ENCODE measurements at places on chromosomes 3 and 15.

DNA sequence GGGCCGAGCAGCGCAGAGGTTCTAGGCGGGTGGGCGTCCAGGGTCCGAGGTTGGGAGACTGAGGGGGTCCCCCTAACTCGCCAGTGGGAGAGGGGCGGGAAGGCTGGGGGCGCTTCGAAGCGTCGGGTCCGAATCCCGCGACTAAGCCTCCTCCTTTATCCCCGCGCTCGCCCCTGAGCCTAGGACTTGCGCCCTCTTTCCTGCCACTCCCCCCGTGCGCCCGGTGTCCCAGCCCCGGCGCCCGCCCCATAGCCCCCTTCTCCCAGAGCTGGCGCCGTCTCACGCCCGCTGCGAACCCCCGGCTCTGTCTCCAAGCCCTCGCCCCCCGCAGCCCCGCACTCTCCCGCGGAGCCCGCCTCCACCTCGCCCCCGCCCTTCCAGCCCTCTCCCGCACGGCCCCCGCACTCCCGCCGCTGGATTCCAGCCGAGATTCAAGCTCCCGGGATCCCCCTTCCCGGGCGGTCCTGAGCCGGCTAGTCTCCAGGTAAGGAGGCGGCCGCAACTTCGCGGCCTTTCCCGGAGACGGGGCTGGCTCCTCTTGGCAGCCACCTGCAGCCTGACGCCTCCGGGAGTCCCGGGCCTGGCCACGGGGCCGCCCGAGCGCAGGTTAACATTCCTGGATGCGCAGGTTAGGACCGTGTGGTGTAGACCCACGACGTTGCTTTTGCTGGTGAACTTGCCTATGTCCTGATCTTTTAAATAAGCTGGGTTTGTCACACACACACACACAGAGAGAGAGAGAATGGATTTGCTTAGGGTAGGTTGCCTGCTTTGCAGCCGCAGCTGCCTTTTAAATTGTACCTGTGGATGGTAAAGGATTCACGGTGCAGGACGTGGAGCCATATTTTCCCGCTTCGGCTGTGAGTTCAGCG, 563 bp downstream of the PXYLP1 start:
- DNase-seq = no peak

- DNase-seq = no peak
Observed at GRCh38 chr15:85482894-85483293, 102.5 kb downstream of the AKAP13 start.

GRCh38 chr3:50316657-50317242, 5.8 kb downstream of the HYAL2 start:
- DNase-seq = no peak

DNA sequence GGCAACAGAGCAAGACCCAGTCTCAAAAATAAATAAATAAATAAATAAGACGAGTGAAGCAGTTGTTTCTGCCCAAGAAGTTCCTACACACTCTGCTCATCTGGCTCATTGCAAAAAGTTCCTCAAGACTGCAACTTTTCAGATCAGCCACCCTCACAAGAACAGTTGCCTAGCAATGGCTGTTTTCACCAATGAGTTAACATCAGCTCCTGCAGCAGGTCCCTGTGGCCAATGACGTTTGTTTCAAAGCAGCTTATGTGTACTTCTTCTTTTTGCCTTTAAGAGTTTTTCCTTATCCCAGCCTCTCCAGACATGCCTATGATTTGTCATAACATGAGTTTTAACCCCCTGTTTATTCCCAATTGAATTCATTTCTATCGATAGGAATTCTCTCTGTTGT, 118.4 kb upstream of the SPRED1 start:
- DNase-seq = no peak

- no peak for DNase-seq
Observed at GRCh38 chr15:49625460-49626036, 4.7 kb downstream of the DTWD1 start.

DNA sequence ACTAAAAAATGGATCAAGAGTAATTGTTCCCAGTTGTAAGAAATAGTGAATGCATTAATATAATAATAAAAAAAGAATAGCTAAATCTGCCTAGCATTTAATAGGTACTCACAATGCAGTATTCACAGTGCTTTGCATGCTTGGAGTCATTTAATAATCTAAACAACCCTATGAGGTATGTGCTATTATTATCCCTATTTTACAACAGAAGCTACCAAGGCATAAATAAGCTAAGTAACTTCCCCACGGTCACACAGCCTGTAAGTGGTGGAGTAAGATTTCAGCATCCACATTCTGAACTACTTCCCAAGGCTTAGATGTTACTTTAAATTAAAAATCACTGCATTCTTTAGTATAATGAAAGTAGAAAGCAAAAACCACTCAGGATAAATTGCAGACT, 102.9 kb downstream of the PLCH1 start:
- DNase-seq = no peak

- DNase-seq = no peak
Observed at GRCh38 chr3:25449857-25450256, 21.8 kb downstream of the RARB start.

DNA sequence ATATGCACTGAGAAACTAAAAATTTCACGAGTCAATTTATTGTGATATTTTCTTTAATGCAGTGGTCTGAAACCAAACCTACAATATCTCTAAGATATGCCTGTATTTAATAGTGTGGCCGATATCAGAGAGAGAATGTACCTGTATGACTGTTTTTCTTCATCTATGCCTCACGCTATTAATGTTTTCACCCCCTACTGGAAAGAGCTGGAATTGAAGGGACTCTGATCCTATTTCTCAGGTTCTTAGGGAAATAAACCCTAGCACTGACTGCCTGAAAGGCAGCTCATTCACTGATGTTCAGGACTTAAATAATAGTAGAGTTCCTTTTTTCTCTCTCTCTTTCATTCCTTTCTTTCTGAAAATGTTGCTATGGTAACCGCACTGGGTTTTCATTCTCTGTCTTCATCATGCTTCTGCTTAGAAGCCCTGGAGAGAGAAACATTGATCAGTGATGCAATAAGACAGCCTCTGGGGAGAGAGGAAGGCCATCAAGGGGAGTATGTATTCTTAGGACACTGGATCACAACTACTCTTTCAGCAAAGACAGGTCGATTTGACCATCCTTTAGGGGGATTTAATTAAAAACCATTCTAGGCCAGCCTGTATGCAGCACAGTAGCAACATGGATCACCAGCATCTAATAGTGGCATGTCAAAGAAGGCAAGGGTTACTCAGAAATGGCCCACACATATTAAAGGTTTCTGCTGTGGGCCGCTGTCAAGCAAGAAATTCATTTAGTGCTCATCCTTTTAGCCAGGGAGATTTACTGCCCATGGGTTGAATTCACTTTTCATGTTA, 1135.7 kb downstream of the IGSF11 start:
- no peak for DNase-seq

GRCh38 chr3:9934235-9934621, 594 bp downstream of the CRELD1 start:
- no peak for DNase-seq

DNA sequence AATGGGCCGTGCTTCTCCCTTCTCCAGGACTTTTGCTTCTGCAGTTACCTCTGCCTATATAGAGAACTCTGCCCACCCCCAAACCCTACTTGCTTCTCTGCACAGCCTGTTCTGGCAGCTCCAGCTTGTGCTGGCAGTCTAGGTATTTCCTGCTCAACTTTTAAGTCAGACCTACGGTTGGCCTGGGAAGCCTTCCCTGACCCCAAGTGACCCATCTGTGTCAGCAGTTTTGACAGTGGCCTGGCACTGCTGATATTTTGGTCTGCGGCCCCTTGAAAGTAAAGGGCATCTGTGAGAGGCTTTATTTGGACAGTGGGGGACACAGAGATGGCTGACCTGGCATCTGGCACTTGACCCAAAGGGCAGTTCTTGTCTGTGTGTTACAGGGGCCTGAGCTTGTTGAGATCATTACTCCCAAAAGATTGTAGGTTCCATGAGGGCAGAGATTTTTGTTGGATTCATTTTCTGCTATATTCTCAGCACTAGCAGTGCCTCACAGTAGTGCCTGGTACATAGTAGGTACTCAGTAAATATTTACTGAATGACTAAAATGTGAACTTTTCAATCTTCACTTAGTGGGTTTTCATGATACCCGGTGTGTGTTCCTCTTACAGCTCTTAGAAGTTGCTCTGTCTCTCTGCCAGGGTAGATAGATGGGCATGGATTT, 55.2 kb upstream of the TRAK1 start:
- no peak for DNase-seq

- DNase-seq = no peak
Observed at GRCh38 chr3:10855083-10855870, 39.2 kb downstream of the SLC6A11 start.

- DNase-seq = no peak
Observed at GRCh38 chr3:194208709-194209108, 72.8 kb downstream of the HES1 start.

DNA sequence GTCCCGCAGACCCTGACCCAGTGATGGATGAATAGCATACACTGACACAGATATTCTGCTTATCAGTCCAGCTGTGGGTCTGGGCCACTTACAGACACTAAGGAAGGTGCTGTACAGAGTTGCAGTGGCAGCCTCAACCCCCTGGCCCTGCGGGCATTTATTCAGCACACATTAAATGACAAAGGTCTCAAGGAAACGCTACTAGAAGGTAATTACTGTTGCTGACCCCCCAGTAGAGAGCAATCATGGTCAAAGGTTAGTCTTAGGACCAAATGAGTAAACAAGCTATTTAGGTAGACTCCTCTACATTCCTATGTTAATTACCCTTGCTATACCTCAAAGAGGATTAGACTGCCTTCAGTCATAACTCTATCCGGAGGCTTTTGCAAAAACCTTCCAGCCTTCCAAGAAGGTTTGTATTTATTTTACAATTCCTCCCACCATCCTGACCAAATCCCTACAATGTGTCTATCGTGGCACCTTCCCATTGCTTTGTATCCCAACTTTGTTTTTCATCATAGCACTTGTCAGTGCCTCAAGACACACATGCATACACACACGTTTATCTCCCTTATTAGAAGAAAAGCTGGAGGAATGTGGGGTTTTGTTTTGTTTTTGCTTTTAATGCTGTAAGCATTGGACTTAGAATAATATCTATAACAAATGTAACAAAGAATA, 227.9 kb downstream of the PYDC2 start:
- no peak for DNase-seq

DNA sequence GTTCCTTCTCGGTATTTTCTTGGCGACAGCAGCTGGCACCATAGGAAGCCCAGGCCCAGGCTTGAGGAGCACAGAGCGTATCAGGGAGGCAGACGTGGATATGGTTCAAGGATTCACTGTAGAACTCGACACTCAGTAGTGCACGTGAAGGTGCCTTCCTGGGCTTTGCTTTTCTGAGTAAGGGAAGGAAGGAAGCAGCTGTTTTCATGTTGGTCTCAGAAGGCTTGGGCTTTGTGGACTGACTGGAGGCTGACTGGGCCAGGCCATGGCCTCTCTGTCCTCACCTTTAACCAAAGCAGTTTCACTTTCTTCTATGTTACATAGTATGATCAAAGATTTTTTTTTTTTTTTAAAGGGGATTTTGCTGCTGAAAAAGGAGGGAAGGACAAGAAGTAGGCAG, 6.9 kb upstream of the GHRL start:
- no peak for DNase-seq

DNA sequence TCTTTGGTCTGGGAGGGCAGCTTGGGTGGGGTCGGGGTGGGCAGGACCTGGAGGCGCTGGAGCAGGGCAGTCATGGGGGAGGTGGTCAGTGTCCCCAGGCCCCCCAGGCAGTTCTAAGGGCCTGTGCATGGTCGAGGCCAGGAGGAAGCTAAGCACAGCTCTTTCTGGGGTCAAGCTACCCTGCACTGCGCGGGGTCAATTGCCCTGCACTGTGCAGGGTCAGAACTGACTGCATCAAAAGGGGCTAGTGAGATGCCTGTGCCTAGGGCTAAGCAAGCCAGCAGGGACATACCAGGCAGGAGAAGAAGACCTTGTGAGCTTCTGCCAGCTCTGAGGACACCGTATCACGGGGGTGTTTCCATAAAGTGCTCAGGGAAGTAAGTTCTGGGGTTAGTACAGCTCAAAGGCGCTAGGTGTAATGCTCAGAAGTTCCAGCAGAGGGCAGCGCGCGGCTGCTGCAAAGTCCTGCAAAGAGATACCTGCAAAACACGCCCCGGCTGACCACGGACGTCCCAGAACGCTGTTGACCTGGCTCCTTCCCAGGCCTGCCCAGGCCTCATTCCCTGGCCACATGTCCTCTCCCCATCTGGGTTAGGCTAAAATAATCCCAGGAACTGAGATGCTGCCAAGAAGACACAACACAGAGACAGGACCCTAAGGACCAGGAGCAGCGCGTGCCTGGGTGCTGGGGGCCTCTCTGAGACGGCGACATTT, 18.8 kb upstream of the IQSEC1 start:
- DNase-seq = peak; percentile 68

GRCh38 chr3:101992863-101993262, 143.5 kb downstream of the NFKBIZ start:
- no peak for DNase-seq

GRCh38 chr15:65071381-65071811, 3.6 kb upstream of the RASL12 start:
- DNase-seq = no peak

- DNase-seq = no peak
Observed at GRCh38 chr15:64690578-64691296, 84.7 kb downstream of the RBPMS2 start.

DNA sequence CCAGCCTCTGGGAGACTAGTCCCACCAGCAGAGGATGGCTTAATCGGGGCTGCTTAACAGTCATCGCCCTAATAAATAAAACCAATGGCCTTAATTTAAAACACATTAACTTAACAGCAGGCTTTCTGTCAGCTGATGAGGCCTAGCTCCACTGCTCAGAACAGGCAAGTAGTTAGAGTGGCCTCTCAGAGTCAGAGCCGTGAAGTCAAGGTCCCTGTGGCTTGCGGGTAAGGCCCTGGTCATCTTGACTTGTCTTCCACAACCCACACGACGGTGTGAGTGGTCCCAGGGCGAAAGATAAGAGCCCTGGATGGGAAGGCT, 11.8 kb downstream of the XXYLT1 start:
- no peak for DNase-seq

DNA sequence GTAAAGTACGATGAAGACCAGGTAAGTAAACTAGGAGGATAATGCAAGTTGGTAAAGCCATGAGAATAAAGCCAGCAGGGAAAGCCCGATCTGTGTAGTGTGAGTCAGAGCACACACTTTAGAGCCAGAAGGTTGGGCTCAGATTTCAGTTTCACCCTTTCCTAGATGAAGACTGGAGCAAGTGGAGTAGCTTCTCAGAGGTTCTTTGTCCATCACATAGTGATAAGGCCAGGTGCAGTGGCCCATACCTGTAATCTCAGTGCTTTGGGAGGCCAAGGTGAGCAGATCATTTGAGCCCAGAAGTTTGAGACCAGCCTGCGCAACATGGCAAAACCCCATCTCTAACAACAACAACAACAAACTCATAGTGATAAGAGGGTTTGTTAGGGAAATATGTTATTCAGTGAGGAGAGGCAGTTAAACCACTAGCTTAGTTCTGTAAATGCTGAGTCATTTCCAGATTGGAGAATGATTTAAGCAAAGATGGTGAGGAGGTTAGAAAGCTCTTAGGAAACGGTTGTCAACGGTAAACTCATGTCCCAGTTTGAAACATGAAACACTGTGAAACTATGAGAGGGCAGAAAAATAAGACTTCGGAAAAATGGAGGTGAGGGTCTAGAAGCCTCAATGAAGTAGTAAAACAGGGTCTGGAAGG, 39.0 kb downstream of the IL12A start:
- DNase-seq = no peak

GRCh38 chr3:51630513-51630912, 40.5 kb upstream of the TEX264 start:
- no peak for DNase-seq

- DNase-seq = no peak
Observed at GRCh38 chr3:5321666-5322340, 134.3 kb downstream of the EDEM1 start.

- no peak for DNase-seq
Observed at GRCh38 chr15:55695432-55695831, 47.5 kb downstream of the PRTG start.

All from hypothalamus (tissue), 51 donors.